Natural killer cell (primary cell): ENCODE measurements at places on chromosomes 3 and 15. TPM values are rescaled to one million over a fixed set of nuclear protein-coding genes. Genes with fewer than 3 reads are reported as not detected.

DNA sequence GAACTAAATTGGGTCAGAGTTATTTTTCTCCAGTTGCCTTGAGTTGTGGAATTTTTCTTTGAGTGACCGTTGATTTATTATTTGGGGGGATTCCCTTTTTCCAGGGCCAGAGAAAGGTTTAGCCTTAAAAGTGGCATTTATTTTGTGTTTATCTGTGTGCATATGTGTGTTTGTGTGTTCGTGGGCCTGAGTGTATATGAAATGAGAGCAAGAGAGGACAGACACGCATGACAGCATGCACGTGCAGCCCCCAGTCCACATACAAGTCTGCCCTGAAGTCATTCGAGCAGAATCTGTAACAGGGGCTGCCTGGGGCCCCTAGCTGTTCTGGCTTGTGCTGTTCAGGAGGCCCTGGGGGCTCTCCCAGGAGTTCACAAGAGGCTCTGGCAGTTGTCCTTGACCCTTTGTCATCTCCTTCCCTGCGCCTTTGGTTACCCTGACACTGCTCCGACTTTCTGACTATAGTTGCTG lies 18.3 kb upstream of the TRAK1 start:
- H3K27me3 ChIP-seq: no peaks in the 10 kb centered on the region
- no peaks in the 10 kb centered on the region for H3K36me3 ChIP-seq
- no peak for DNase-seq
- no peak overlapping the region for H3K27ac ChIP-seq

DNA sequence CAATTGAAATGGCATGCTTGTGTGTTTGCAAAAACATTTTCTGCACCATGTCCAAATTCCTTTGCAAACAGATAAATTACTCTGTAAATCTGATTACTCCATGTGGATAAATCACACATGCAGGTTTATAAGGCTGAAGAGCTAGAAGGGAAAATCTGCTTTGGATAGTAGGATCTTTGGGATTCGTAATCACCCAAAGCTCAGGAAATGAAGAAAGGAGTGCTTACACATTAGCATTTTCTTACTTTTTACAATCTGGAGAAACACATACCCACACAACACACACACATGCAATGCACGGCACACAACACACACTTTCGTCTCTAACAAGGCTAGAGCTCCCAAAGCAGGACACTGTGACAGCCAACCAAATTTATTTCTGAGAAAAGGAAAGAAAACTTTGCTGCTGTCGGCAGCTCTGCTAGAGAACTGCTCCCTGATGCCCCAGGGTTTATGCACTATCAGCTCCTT lies 2.1 kb downstream of the LSAMP start:
- no peaks in the 10 kb centered on the region for H3K27me3 ChIP-seq
- no peak for DNase-seq
- no peaks in the 10 kb centered on the region for H3K4me1 ChIP-seq
- H3K4me3 ChIP-seq: no peak overlapping the region

DNA sequence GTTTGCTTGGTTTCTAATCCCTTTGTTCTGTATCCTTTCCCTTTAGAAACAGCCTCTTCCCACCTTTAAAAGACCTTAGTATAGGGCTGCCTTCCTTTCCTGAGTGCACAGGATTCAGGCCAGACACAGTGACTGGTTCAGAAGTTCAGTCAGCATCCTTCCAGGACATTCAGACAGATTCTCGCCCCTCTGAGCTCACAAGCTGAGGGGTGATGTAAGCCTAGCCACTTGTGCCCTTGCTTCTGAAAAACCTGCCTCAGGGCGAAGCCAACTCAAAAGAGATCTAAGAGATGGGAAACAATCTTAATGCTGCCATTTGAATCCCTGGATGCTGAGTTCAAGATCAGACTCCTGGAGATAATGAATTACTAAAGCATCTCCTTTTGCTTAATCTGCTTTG lies 6.7 kb upstream of the NSMCE3 start:
- H3K36me3 ChIP-seq: no peaks in the 10 kb centered on the region
- peaks cover 5% of the 10 kb centered on the region for H3K27me3 ChIP-seq
- DNase-seq: no peak
- H3K4me3 ChIP-seq: no peak overlapping the region
- no peak overlapping the region for H3K27ac ChIP-seq

- no peak overlapping the region for H3K27ac ChIP-seq
- H3K27me3 ChIP-seq: no peaks in the 10 kb centered on the region
- no peak overlapping the region for H3K4me3 ChIP-seq
- no peaks in the 10 kb centered on the region for H3K4me1 ChIP-seq
- DNase-seq: no peak
- H3K36me3 ChIP-seq: no peaks in the 10 kb centered on the region
Observed at GRCh38 chr3:139893963-139894642, 40.9 kb upstream of the CLSTN2 start.

- DNase-seq: no peak
- H3K27me3 ChIP-seq: peaks cover 3% of the 10 kb centered on the region
- H3K4me3 ChIP-seq: no peak overlapping the region
- no peaks in the 10 kb centered on the region for H3K36me3 ChIP-seq
Observed at GRCh38 chr3:152480282-152480953, 211.7 kb downstream of the MBNL1 start.

DNA sequence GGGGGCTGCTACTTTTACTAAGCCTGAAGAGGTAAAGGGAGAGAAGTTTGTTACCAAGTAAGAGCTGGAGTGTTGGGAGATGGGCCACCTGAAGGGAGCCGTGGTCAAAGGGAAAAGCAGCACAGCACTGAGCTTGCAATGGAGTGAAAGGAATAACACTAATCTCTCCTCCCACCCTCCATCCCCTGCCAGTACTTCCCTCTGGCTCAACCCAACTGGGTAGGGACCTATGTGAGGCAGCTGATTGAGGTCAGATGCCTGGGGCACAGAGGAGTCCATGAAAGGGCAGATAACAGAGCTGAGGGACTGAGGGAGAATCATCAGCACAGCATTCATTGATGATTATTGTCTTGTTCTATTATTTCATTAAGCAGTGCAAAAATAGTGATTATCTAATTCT lies 212.4 kb upstream of the TBC1D5 start:
- H3K4me1 ChIP-seq: no peaks in the 10 kb centered on the region
- no peak overlapping the region for H3K4me3 ChIP-seq
- H3K27me3 ChIP-seq: no peaks in the 10 kb centered on the region
- H3K36me3 ChIP-seq: no peaks in the 10 kb centered on the region
- no peak overlapping the region for H3K27ac ChIP-seq
- no peak for DNase-seq

DNA sequence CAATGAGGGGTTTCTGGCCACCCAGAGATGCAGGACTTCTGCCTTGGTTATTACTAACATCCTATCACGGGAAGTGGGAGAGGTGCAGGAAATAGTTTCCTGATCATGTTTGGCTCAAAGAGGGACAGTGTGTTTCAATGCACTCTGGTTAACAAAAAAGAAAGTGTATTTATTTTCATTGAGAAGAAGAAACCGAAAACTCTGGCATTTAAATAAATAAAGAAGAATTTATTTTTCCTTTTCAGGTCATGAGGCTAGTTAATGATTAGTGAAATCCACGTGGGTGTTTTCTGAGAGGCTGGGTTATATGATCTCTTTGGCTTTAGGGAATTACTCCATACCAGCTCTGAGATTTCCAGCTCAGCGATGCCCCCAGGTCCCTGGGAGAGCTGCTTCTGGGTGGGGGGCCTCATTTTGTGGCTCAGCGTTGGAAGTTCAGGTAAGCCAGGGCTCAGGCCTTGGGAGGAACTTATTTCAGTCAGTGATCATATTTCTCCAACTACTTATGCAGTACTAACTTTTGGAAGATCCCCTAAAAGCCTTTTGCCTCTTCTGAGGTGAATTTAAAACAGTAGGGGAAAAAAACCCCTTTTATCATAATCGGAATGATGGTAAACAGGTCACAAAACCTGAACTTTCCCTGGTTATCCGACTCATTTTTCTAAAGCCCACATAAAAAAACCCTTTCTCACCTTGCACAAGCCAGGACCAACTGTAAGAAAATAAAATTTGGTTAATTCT lies at the start of gene PLA1A:
Gene PLA1A, plus strand, starts transcription at position 338 of the 741 bp plus-strand sequence. Its CDS starts 29 bp downstream, at position 367.
- H3K27me3 ChIP-seq: no peaks in the 10 kb centered on the region
- H3K4me3 ChIP-seq: no peak within 1 kb of the TSS
- no peaks in the 10 kb centered on the region for H3K36me3 ChIP-seq
- peaks cover 9% of the 10 kb centered on the region for H3K4me1 ChIP-seq
- no peak within 1 kb of the TSS for H3K27ac ChIP-seq

DNA sequence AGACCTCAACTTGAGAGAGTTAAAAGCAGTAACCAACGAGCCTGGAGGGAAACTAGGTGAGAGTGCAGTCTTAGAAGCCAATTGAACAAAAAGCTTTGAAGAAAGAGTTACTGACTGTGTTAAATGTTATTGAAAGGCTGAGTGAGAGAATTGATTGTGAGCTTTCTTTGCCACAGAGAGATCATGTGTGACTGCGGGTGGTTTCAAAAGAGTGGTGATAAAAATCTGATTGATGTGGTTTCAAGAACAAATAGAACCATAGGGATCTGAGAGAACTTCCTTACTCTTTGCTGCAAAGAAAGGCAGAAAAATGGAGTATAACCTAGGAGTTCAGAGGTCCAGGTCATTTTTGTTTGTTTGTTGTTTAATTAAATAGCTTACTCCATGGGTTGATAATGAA lies 759.9 kb upstream of the ALCAM start:
- no peaks in the 10 kb centered on the region for H3K4me1 ChIP-seq
- no peaks in the 10 kb centered on the region for H3K36me3 ChIP-seq
- H3K27me3 ChIP-seq: no peaks in the 10 kb centered on the region
- DNase-seq: no peak
- no peak overlapping the region for H3K27ac ChIP-seq

- H3K4me3 ChIP-seq: no peak overlapping the region
- H3K4me1 ChIP-seq: no peaks in the 10 kb centered on the region
- DNase-seq: no peak
- no peaks in the 10 kb centered on the region for H3K27me3 ChIP-seq
- peaks cover 37% of the 10 kb centered on the region for H3K36me3 ChIP-seq
- H3K27ac ChIP-seq: no peak overlapping the region
Observed at GRCh38 chr3:100360757-100361496, 26.4 kb downstream of the NIT2 start.

DNA sequence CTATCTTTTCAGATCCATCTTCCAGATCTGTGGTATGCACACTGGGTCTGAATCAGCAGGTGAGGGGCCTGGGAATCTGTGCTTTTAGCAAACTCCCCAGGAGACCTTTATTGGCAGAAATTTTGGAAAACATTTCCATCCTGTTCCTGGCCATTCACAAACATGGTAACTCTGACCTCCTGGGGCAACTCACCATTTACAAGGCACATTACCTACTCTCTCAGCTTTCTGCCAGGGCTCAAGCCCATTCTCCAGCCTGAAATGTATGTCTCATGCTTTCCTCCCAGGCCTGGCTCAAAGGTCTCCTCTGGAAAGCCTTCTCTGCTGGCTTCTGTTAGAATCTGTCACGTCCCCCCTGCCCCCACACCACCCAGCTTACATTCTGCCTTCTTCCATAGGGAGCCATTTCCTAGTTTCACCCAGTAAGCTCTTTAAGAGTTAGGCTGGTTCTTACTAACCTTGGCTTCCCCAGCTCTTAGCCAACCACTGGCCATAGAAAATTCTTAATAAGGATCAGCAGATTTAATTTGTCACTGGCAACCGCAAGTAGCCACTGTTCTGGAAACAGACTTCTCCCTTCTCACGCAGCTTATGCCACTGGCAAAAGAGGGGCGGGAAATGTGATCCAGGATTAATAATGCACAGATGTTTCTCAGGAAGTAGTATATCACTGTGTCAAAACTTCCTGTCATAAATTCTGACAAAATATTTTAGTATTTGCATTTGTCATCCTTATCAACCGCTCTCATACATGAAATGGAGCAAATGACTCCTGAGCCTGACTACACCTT lies 55.0 kb downstream of the RORA start:
- H3K36me3 ChIP-seq: no peaks in the 10 kb centered on the region
- no peak for DNase-seq
- H3K4me1 ChIP-seq: peaks cover 4% of the 10 kb centered on the region
- H3K4me3 ChIP-seq: no peak overlapping the region

GRCh38 chr15:89654847-89655805 lies at the start of gene KIF7:
Gene KIF7, minus strand, starts transcription at chr15:89655467. Its CDS starts 2,537 bp downstream, at chr15:89652930.
- H3K27ac ChIP-seq: no peak within 1 kb of the TSS
- peaks cover 7% of the 10 kb centered on the region for H3K27me3 ChIP-seq
- H3K36me3 ChIP-seq: no peaks in the 10 kb centered on the region
- DNase-seq: peak; percentile 15
- H3K4me1 ChIP-seq: peaks cover 16% of the 10 kb centered on the region
- peak within 1 kb of the TSS; percentile 28 for H3K4me3 ChIP-seq

- no peaks in the 10 kb centered on the region for H3K4me1 ChIP-seq
- H3K27me3 ChIP-seq: no peaks in the 10 kb centered on the region
- peaks cover 71% of the 10 kb centered on the region for H3K36me3 ChIP-seq
- no peak for DNase-seq
- no peak overlapping the region for H3K4me3 ChIP-seq
Observed at GRCh38 chr15:30922480-30923311, 19.0 kb downstream of the FAN1 start.

- H3K27me3 ChIP-seq: no peaks in the 10 kb centered on the region
- no peaks in the 10 kb centered on the region for H3K36me3 ChIP-seq
- H3K4me1 ChIP-seq: no peaks in the 10 kb centered on the region
Observed at GRCh38 chr15:53558384-53558783, 201.1 kb downstream of the WDR72 start.

DNA sequence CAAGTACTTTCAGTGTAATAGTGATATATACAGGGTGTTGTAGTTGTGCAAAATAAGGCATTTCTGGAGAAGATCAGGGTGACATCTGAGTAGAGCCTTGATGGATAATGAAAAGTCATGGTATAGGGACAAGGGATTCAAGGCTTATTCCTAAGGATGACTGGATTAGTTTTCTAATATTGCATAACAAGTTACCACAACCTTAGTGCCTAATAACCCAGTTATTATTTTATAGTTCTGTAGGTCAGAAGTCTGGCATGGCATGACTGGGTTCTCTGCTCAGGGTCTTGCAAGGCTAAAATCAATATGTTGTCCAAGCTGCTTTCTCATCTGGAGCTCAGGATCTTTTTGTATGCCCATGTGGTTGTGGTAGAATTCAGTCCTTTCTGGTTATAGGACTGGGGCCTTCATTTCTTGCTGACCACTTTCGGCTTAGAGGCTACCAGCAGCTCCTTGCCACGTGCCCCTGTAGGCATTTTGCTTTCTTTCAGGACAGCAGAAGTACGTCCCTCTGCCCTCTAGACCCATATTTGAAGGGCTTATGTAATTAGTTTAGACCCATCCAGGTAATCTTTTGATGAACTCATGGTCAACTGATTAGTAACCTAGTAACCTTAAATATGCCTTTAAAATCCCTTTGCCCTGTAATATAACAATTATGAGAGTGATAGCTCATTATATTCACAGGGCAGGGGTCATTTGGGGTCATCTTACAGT lies 73.2 kb upstream of the LRRFIP2 start:
- DNase-seq: no peak
- H3K36me3 ChIP-seq: peaks cover 10% of the 10 kb centered on the region
- H3K4me1 ChIP-seq: peaks cover 21% of the 10 kb centered on the region
- H3K27ac ChIP-seq: no peak overlapping the region
- H3K4me3 ChIP-seq: no peak overlapping the region
- H3K27me3 ChIP-seq: no peaks in the 10 kb centered on the region

Gene ATP13A5
- total RNA-seq: not detected

Gene BBS4
- total RNA-seq: 26.7 TPM

Gene TMEM212
- total RNA-seq: not detected

Gene CLDN1
- not detected for total RNA-seq

Gene FRMD5
- total RNA-seq: not detected

Gene KLF15
- 0.38 TPM for total RNA-seq

Gene MYZAP
- total RNA-seq: not detected

Gene NOX5
- not detected for total RNA-seq

Gene NDUFAF3
- 66.1 TPM for total RNA-seq

Gene GSK3B
- total RNA-seq: 61.3 TPM

Gene C3orf49
- total RNA-seq: not detected
